ENCODE measurements at places on chromosomes 2 and 18. TPM values are rescaled to one million over a fixed set of nuclear protein-coding genes. Genes with fewer than 3 reads are reported as not detected.

GAL3ST2 gene
- not detected for total RNA-seq

LIMS3 gene
- 5.0 TPM for total RNA-seq

SCYGR4 gene
- total RNA-seq = not detected

IL1R1 gene
- total RNA-seq = 57.5 TPM

MPP4 gene
- total RNA-seq = not detected

HOXD9 gene
- 0.98 TPM for total RNA-seq

FLACC1 gene
- 3.8 TPM for total RNA-seq

RAMP1 gene
- total RNA-seq = 229 TPM

ANKRD30BL gene
- total RNA-seq = not detected

PFN4 gene
- total RNA-seq = 0.83 TPM

MAL gene
- total RNA-seq = 30.3 TPM

DLX2 gene
- not detected for total RNA-seq

ALPP gene
- not detected for total RNA-seq

All from esophagus muscularis mucosa (tissue), 4 donors.